ENCODE measurements at places on chromosomes 3 and 15.

- no peak for DNase-seq
These were observed 2.7 kb downstream of the IGF1R start for GRCh38 chr15:98651036-98651481.

DNA sequence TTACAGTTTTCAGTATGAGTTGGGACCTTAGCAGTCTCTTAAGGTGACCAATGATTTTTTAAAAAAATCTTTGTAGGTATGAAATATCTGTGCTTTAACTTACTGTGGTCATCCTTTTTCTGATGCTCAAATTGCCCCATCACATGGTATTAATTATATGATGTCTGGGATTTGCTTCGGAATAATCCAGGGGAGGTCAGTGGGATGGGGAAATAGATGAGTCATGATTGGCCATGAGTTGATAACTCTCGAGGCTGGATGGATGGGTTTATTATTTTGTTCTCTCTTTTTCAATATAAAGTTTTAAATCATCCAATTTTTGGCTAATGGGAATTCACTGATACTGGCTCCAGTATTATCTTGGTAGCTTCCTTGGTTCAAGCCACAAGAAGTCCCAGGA lies 370.3 kb upstream of the TPM1 start:
- no peak for DNase-seq

GRCh38 chr3:122358703-122359032 lies 24.4 kb downstream of the MIX23 start:
- DNase-seq: no peak

- no peak for DNase-seq
These were observed 455.5 kb downstream of the ERC2 start for GRCh38 chr3:56012721-56013120.

DNA sequence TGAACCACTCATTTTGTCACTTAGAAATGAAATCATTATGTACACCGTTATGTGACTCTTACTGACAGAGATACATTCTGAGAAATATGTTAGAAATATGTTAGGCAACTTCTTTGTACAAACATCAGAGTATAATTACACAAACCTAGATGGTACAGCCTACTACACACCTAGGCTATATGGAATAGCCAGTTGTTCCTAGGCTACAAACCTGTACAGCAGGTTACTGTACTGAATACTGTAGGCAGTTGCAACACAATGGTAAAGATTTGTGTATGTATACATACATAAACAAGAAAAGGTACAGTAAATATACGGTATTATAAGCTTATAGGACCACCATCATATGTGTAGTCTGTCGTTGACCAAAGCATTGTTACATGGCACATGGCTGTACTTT lies 3.7 kb downstream of the SACM1L start:
- DNase-seq: no peak

GRCh38 chr3:143037867-143038266 lies 36.5 kb downstream of the U2SURP start:
- DNase-seq: no peak

GRCh38 chr3:124786511-124787241 lies 56.4 kb downstream of the UMPS start:
- no peak for DNase-seq

- DNase-seq: no peak
These were observed 530 bp upstream of the TUBGCP5 start for GRCh38 chr15:23039917-23040281.

DNA sequence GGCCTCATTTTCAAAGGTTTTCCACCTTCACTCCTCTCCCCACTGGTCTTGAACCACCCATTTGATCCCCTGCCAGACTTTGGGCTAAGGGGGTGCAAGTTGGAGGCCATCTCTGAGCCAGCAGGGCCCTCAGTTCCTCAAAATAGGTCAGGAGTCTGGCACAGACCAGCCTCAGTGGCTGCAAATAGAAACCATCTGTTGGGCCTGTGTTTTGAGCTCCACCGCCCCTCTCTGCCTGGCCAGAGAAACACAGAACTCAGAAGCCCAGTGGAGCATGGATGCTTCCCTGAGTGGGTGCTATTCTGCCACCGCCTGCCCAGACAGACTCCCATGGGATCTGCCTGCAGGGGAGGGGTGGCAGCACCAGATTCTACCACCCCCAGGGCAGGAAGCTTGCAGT lies 56.3 kb downstream of the CORO2B start:
- no peak for DNase-seq

- no peak for DNase-seq
These were observed 17.6 kb downstream of the PLA2G4B start for GRCh38 chr15:41856262-41856661.

- no peak for DNase-seq
These were observed 48.1 kb upstream of the PCSK6 start for GRCh38 chr15:101537483-101538080.

DNA sequence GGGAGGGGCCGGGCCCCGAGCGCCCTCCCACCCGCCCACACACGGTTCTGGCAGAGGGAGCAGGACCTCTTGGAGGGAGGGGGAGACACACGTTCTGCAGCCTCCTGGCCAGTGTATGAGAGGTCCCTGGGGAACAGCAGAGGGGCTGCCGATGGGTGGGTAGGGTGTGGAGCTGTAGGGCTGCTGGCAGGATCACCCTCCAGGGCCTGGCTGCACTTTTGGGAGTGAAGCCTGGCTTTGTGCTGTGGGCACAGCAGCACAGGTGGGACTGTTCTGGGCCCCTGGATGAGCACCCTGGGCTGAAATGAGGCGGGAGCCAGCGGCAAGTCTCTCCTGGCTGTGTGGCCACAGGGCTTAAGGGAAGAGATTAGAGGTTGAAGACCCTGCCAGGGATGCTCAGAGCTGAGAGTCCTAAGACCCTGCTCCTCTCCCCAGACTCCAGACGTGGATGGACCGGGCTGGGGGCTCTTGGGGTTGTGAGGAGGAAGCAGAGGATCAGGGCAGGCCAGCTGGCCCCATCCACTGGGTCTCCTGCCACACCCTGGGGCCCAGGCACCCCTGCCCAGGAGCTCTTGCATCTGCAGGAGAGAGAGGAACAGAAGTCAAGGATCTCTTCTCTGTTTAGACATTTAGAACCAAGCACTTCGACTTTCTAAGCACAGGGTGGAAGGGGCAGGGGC lies 45.2 kb downstream of the RGMA start:
- DNase-seq: no peak

- DNase-seq: no peak
These were observed 63.2 kb downstream of the ASB7 start for GRCh38 chr15:100665570-100665969.

DNA sequence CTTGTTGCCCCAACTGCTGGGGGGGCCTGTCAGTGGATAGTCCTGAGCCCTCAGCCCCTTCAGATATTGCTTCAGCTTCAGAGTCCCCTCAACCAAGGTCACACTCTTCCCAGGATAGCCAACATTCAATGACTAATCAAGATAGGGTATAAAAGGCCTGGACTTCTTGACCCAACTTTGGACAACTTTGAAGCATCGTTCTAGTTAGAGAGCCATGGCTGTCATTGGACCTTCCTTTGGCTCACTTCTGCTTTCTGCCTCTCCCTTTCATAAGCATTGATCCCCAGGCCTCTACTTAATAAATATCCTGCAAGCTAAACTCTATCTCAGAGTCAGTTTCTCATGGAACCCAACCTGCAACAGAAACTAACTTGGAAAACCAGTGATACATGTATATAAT lies 31.3 kb upstream of the DCLK3 start:
- DNase-seq: no peak

DNA sequence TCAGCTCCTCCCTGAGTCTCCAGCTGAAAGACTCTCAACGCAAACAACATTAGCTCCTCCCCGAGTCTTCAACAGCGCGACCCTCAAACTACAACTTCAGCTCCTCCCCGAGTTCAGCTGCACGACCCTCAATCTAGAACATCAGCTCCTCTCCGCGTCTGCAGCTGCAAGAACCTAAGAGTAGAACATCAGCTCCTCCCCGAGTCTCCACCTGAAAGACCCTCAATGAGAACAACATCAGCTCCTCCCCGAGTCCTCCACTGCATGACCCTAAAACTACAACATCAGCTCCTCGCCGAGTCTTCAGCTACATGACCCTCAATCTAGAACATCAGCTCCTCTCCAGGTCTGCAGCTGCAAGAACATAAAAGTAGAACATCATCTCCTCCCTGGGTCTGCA lies 78.3 kb downstream of the TFRC start:
- no peak for DNase-seq

- DNase-seq: peak; percentile 56
These were observed 41.1 kb downstream of the TSC22D2 start for GRCh38 chr3:150449169-150449721.

DNA sequence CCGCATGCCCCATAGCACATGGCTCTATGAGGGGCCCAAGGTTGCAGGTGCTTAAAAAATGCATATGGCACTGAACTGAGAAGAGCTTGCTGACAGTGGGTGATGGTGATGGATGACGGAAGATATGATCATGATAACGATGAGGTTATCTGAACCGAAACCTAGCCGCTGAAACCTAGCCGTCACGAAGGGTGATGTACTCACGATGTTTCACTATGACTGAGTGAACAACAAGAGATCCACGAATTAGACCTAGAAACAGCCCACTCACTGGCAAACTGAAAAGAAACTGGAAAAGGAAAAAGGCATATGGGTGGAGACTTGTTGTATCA lies 57.6 kb upstream of the BCL6 start:
- no peak for DNase-seq

DNA sequence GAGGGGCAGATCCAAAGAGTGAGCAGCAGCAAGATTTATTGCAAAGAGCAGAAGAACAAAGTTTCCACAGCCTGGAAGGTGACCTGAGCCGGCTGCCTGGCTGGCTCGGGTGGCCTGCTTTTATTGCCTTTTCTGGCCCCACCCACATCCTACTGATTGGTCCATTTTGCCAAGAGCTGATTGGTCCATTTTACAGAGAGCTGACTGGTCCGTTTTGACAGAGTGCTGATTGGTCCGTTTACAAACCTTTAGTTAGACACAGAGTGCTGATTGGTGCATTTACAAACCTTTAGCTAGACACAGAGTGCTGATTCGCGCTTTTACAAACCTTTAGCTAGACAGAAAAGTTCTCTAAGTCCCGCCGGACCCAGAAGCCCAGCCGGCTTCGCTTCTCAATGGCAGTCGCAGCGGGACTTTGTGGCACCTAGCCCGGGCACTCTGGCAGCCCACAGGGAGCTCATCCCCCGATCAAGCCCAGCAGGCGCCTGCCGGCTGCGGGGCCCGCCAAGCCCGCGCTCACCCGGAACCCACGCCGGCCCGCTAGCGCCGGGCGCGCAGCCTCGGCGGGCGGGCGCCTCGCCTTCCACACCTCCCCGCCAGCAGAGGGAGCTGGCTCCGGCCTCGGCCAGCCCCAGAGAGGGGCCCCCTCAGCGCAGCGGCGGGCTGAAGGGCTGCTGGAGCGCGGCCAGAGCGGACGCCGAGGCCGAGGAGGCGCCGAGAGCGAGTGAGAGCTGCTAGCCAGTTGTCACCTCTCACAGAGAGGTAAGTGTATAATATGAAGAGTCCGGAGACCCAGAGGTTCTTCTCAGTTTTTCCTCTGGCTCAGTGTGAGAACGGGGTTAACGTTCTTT lies 339.2 kb downstream of the CHL1 start:
- DNase-seq: no peak

- DNase-seq: no peak
These were observed 5.0 kb downstream of the VGLL4 start for GRCh38 chr3:11638495-11639358.

GRCh38 chr15:47304656-47305055 lies 412.6 kb upstream of the SEMA6D start:
- DNase-seq: no peak

DNA sequence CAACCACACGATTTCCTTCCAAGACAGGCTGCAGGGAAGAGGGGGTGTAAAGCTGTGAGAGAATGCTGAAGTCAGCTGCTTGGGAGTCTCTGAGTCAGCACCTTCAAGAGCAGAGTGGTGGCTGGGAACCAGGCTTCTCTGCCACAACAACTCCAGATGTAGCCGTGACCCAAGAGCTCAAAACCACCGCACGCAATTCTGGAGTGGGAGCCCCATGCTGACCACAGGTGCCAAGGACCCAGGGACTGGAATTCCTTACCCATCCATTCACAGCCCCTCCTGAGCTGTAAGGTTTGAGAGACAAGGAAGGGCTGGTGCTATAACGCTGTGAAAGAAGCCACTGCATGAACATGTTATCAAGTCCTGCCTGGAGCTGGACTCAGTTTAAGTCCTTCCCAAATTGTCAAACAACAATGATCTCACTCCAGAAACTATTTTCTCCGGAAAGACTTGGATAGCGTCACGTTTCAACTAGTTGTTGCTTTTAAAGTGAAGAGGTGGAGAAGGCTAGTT lies 61.4 kb downstream of the UMPS start:
- no peak for DNase-seq

GRCh38 chr3:134621854-134622253 lies 29.0 kb downstream of the KY start:
- no peak for DNase-seq

DNA sequence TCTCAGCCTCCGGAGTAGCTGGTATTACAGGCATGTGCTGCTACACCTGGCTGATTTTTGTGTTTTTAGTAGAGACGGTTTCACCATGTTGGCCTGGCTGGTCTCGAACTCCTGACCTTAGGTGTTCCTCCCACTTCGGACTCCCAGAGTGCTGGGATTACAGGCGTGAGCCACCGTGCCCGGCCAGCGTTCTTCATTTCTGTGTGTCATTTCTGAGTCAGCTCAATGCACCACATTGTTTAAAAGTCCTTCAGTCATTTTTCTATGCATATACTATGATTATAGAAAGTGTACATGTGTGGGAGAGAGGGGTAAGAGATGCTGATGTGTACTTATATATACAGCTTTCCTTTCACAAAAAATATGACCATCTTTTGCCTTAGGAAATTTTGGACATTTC lies 2.1 kb downstream of the QTRT2 start:
- no peak for DNase-seq

DNA sequence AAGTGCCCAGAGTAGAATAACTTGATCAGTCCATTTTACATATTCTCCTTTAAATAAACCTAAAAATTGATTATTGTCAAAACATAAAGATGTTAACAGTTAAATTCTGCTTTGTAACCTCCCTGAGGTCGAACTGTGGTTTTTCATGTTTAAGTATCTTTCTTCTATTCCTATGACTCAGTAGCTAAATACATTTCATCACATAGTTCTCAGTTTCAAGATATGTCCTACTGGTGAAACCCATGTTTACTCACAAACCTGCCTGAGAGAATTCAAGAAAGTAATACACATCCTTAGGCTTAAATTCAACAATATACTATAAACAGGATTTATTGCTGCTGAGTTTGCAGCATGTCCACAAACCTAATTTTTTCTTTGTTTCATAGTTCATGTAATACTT lies 692.9 kb downstream of the ZPLD1 start:
- DNase-seq: no peak

- no peak for DNase-seq
These were observed 820.8 kb downstream of the TBL1XR1 start for GRCh38 chr3:176376531-176376930.

GRCh38 chr3:57646723-57647122 lies 46.2 kb downstream of the DENND6A start:
- DNase-seq: no peak

Data from pulmonary artery endothelial cell (primary cell).